ENCODE measurements at places on chromosomes 4 and X.

DNA sequence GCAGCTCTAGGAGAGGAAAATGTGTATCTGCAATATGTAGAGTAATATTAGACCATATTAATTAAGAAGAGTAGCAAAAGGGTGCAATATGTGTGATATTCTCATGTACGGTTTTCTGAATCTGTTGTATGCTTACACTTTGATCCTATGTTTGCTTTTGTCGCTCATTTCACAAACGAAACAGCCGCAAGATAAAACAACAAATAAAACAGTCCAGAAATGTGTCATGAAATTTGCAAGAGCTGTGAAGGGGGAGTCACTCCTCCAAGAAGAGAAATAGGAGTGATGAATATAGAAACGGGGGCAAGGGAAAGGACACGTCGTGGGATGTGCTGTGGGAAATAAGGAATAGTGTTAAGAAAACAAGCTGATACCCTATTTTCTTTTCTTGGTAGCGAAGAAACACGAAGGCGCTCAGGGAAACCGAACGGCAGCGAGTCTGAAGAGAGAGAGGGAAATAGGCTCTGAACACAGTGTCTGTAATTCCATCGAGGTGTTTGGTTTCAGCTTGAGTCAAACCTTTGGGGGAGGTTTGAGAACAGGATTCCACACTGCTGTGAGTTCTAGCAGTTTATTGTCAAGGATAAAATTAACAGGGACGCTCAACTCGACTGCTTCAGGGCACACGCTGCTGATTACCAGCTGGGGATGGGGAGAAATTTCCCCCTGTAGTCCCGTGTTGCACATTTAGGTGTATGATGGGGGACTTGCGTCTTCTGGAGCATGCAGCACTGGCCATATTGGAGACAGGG, 595.6 kb upstream of the TENM3 start:
- H3K4me1 ChIP-seq, result no peaks in the 10 kb centered on the region
- no peaks in the 10 kb centered on the region for H3K27me3 ChIP-seq

DNA sequence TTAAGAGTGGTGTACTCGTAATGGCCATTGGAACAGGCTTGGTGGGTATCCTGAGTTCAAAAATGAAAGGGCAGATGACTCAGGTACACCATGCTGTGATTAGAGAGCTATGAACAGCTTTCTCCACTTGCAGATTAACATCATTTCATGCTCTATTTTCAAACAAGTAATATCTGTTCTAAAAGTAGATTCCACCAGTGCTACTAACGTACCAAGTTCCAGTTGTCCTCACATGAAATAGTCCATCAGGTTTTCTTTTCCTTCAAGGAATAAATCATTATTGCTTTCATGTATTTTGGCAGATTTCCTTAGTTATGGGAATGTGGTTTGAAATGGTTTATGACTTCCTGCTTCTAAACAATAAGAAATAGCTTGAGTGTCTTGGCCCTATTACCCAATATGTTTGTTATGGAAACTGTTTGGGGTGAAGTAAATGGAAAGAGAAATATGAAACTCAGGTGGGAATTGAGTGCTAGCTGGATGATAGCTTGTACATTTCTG, 49.9 kb downstream of the PCDH7 start:
- H3K27me3 ChIP-seq, result no peaks in the 10 kb centered on the region
- H3K27ac ChIP-seq, result no peak overlapping the region
- H3K36me3 ChIP-seq, result no peaks in the 10 kb centered on the region
- DNase-seq, result no peak

GRCh38 chrX:140087875-140088274, 122.6 kb upstream of the CXorf66 start:
- no peaks in the 10 kb centered on the region for H3K36me3 ChIP-seq
- peaks cover 25% of the 10 kb centered on the region for H3K27me3 ChIP-seq
- H3K4me1 ChIP-seq, result no peaks in the 10 kb centered on the region

DNA sequence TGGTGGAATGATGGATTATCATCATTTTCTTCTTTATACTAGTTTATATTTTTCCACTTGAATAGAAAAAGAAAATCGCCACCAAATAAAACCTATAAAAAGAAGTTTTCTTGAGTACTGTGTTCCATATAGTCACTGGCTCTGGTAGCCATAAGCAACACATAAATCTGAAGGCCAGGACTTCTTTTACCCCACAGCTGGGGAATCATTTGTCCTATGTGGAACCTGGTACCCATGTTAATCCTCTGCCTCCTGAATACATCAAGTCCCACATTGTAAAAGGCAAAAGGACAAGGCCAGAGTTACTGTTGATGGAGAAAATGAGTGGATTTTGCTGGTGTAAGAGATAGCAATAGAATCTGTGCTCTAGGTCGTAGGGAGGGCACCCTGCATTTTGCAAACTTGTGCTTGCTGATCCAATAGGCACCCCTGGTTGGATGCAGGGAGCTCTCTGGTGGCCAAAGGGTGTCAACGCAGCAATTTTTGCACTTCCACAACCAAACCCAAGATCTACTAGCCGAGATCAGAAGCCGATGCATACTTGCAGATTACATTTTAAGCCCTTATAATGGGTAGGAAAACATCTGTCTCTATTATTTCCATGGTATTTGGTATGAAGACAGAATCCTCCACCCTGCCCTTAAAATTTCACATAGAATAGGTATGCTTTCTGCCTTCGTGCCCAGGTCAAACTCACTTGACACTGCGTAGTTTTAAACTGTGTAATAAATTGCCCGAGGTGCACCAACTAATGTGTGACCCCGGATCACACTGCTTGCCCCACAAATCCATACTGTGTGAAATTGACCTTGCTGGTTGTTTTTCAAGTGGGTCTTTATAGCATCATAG, 146.2 kb upstream of the SCML1 start:
- peak; percentile 51 for DNase-seq
- H3K27ac ChIP-seq, result no peak overlapping the region
- H3K4me3 ChIP-seq, result no peak overlapping the region

GRCh38 chr4:24856586-24856985, 56.3 kb downstream of the CCDC149 start:
- DNase-seq, result no peak
- H3K27me3 ChIP-seq, result no peaks in the 10 kb centered on the region
- no peak overlapping the region for H3K4me3 ChIP-seq
- H3K4me1 ChIP-seq, result peaks cover 3% of the 10 kb centered on the region
- no peaks in the 10 kb centered on the region for H3K36me3 ChIP-seq
- no peak overlapping the region for H3K27ac ChIP-seq

- H3K27ac ChIP-seq, result no peak overlapping the region
- H3K4me1 ChIP-seq, result no peaks in the 10 kb centered on the region
- H3K36me3 ChIP-seq, result no peaks in the 10 kb centered on the region
- H3K27me3 ChIP-seq, result no peaks in the 10 kb centered on the region
Measured at GRCh38 chrX:80578517-80579105, 158.4 kb downstream of the TENT5D start.

GRCh38 chrX:134373736-134374135, 86.2 kb upstream of the HPRT1 start:
- DNase-seq, result no peak
- H3K36me3 ChIP-seq, result peaks cover 2% of the 10 kb centered on the region
- H3K4me1 ChIP-seq, result peaks cover 18% of the 10 kb centered on the region
- no peaks in the 10 kb centered on the region for H3K27me3 ChIP-seq
- H3K4me3 ChIP-seq, result peak overlapping the region; percentile 88

GRCh38 chr4:42607011-42607726, 49.7 kb downstream of the ATP8A1 start:
- no peak overlapping the region for H3K4me3 ChIP-seq
- no peaks in the 10 kb centered on the region for H3K27me3 ChIP-seq
- peaks cover 33% of the 10 kb centered on the region for H3K4me1 ChIP-seq
- no peak for DNase-seq
- H3K27ac ChIP-seq, result peak overlapping the region; percentile 26

DNA sequence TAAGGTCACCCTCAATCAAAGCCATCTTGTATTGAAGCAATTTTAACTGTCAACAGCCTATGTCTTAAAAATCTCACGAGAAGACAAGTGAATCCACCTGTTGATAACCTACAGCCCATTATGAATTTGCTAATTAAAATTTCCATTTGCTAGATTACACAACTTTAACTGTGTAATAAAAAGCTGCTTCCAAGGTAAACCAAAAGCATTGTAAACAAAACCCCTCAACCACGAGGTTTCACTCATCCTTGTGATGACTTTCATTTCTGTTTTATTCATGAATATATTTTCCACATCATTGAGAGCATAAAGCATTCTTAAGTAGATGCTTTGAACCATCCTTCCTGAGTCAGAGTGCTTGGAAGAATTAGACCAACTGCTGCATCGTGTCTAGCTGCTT, 217.5 kb upstream of the GYPA start:
- no peak for DNase-seq
- H3K36me3 ChIP-seq, result no peaks in the 10 kb centered on the region
- no peak overlapping the region for H3K27ac ChIP-seq
- H3K4me3 ChIP-seq, result no peak overlapping the region
- peaks cover 11% of the 10 kb centered on the region for H3K4me1 ChIP-seq

DNA sequence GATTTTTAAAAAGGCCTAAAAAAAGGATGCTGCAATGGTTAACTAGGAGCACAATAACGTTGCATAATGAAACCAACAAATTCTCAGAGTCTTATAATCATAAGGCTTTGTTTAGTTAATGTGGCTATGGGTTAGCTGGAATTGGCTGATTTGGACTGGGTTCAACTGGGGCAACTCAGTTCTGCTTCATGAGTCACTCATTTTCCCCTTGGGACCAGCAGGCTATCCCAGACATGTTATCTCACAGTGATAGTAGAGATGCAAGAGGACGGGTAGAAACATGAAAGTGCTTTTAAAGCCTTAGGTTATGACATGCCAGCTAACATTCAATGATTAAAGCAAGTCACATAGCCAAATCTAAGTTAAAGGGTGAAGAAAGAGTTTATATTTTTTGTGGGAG, 189.2 kb upstream of the GK2 start:
- no peak for DNase-seq
- H3K27me3 ChIP-seq, result peaks cover 6% of the 10 kb centered on the region
- no peaks in the 10 kb centered on the region for H3K36me3 ChIP-seq
- no peaks in the 10 kb centered on the region for H3K4me1 ChIP-seq
- no peak overlapping the region for H3K27ac ChIP-seq

- no peaks in the 10 kb centered on the region for H3K27me3 ChIP-seq
- H3K27ac ChIP-seq, result no peak overlapping the region
- DNase-seq, result no peak
- peaks cover 10% of the 10 kb centered on the region for H3K36me3 ChIP-seq
Measured at GRCh38 chr4:26826721-26827120, 33.9 kb upstream of the STIM2 start.

- DNase-seq, result peak; percentile 40
- no peaks in the 10 kb centered on the region for H3K36me3 ChIP-seq
Measured at GRCh38 chrX:15242899-15243555, 26.9 kb downstream of the ASB9 start.

- DNase-seq, result no peak
- H3K27ac ChIP-seq, result no peak overlapping the region
- no peaks in the 10 kb centered on the region for H3K4me1 ChIP-seq
- no peaks in the 10 kb centered on the region for H3K36me3 ChIP-seq
- H3K4me3 ChIP-seq, result no peak overlapping the region
Measured at GRCh38 chr4:125482822-125483221, 168.1 kb downstream of the FAT4 start.

GRCh38 chr4:137526681-137527080, 5.6 kb downstream of the PCDH18 start:
- no peak overlapping the region for H3K4me3 ChIP-seq
- no peak for DNase-seq
- H3K36me3 ChIP-seq, result no peaks in the 10 kb centered on the region
- H3K4me1 ChIP-seq, result no peaks in the 10 kb centered on the region
- H3K27ac ChIP-seq, result no peak overlapping the region

GRCh38 chr4:105248613-105249012, 101.9 kb downstream of the TET2 start:
- no peaks in the 10 kb centered on the region for H3K4me1 ChIP-seq
- H3K36me3 ChIP-seq, result peaks cover 41% of the 10 kb centered on the region
- DNase-seq, result no peak
- H3K27me3 ChIP-seq, result no peaks in the 10 kb centered on the region
- H3K4me3 ChIP-seq, result no peak overlapping the region
- H3K27ac ChIP-seq, result no peak overlapping the region

DNA sequence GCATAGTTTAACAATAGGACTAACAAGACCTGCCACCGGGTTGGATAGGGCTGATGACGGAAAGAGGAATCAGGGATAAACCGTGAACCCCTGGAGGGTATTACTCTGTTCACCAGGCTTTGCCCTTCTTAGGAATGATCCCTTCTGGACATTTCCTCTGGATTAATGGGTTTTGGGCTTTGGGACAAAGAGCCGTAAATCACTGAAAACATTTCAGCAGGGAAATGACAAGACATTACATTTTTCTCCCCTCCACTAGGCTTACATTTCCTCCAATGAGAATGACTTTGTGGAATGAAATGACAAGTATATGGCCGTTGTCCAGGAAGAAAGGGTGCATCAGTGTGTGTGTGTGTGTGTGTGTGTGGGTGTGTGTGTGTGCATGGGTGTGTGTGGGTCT, 25.9 kb upstream of the RBPJ start:
- no peak overlapping the region for H3K27ac ChIP-seq
- DNase-seq, result no peak
- no peak overlapping the region for H3K4me3 ChIP-seq
- peaks cover 28% of the 10 kb centered on the region for H3K4me1 ChIP-seq
- H3K36me3 ChIP-seq, result peaks cover 7% of the 10 kb centered on the region

DNA sequence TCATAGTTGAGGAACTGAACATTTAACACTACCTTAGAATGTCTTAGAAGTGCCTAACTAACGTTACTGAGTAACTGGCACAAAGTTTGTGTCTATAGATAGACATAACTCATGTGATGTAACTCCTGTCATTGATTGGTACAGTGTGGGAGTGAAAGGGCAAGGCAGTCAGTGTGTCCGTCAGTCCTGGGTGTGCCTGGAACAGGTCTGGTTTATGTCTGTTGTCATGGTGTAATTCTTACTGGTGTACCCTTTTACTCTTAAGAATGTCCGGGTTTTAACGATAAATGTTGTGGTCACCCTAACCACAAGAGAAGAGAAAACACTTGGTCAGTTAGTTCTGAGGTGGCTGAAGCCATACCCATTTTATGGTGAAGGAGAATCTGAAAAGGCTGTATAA, 93.1 kb upstream of the ESX1 start:
- peaks cover 7% of the 10 kb centered on the region for H3K27me3 ChIP-seq
- no peak overlapping the region for H3K4me3 ChIP-seq
- peak overlapping the region; percentile 21 for H3K27ac ChIP-seq
- no peak for DNase-seq
- no peaks in the 10 kb centered on the region for H3K4me1 ChIP-seq
- H3K36me3 ChIP-seq, result no peaks in the 10 kb centered on the region

DNA sequence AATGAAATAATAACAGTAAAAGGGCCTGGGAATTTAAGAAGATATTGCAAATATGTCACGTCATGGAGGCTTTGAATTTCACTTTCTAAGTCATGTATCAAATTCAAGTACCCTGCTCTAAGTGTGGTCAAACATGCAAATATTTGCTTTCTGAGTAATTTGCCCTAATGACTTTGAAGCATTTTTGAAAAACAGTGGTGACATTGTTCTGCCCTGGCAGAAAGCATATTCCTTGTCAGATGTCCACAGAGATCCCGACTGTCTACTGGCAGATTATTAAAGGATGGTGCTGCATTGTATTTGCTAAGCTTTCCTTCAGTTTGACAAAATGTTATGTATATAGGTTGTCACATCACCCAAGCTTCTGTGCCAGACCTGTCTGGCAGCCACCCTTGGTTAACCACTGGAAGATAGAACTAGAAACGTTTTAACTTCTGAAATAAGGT, 92.5 kb downstream of the ANK2 start:
- H3K27ac ChIP-seq, result no peak overlapping the region
- H3K4me1 ChIP-seq, result peaks cover 13% of the 10 kb centered on the region
- H3K27me3 ChIP-seq, result peaks cover 8% of the 10 kb centered on the region
- H3K4me3 ChIP-seq, result no peak overlapping the region
- DNase-seq, result no peak

- H3K36me3 ChIP-seq, result no peaks in the 10 kb centered on the region
- no peak for DNase-seq
- H3K27ac ChIP-seq, result no peak overlapping the region
- H3K4me1 ChIP-seq, result no peaks in the 10 kb centered on the region
- H3K4me3 ChIP-seq, result no peak overlapping the region
Measured at GRCh38 chr4:80382090-80382832, 46.7 kb downstream of the CFAP299 start.
